Effector memory CD4-positive, alpha-beta T cell (primary cell): ENCODE measurements at places on chromosomes 5 and 9.

- no peak for DNase-seq
These were observed 204.1 kb downstream of the EBF1 start for GRCh38 chr5:158895588-158895987.

- no peak for DNase-seq
These were observed 64.9 kb downstream of the SERINC5 start for GRCh38 chr5:80190960-80191359.

DNA sequence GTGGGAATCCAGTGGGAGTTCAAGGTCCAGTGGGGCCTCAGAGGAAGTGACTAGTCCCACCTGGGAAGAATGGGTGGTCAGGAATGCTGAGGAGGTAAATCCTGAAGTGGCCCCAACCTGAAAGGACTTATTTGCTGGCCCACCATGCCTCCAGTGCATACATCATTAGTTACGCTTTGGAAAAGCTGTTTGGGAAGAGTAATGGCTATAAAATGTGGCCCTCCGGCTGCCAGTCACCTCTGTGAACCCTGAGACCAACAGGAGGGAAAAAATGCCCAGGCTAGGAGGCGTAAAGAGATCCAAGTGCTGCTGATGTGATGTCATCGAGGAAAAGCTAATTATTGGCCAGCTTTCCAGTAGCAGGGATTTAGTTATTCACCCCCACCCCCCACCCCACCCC lies 2.7 kb upstream of the SLC26A2 start:
- no peak for DNase-seq

- peak; percentile 30 for DNase-seq
These were observed at the start of gene TRIM14 for GRCh38 chr9:98118640-98119601. Gene TRIM14 (minus strand): TSS chr9:98119222. CDS start chr9:98119188, 34 bp downstream.

GRCh38 chr5:123294544-123294943 lies 128.7 kb downstream of the CEP120 start:
- DNase-seq = no peak

- DNase-seq = no peak
These were observed 9.3 kb downstream of the CCNI2 start for GRCh38 chr5:132756542-132756941.

DNA sequence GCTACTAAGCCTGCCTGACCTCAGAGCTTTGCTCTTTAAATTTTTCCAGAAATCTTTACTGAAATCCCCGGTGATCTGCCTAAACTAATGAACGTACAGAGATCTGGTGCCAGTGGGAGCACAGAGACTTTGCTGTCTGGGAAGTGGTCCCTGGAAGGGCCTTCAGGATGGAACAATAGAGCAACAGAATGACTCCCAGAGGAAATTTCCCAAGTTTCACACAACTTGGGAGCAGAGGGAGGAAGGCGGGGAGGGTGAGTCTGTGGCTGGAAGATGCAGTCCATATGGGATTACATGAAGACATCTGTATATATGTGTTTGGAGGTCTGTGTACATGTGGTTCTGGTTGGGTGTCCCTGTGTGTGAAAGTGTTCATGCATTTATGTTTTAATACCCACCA lies 638.3 kb downstream of the CCDC171 start:
- no peak for DNase-seq

- no peak for DNase-seq
These were observed 182.1 kb upstream of the TRIM32 start for GRCh38 chr9:116504893-116505480.

GRCh38 chr5:139335811-139336210 lies 5.8 kb upstream of the PAIP2 start:
- no peak for DNase-seq

DNA sequence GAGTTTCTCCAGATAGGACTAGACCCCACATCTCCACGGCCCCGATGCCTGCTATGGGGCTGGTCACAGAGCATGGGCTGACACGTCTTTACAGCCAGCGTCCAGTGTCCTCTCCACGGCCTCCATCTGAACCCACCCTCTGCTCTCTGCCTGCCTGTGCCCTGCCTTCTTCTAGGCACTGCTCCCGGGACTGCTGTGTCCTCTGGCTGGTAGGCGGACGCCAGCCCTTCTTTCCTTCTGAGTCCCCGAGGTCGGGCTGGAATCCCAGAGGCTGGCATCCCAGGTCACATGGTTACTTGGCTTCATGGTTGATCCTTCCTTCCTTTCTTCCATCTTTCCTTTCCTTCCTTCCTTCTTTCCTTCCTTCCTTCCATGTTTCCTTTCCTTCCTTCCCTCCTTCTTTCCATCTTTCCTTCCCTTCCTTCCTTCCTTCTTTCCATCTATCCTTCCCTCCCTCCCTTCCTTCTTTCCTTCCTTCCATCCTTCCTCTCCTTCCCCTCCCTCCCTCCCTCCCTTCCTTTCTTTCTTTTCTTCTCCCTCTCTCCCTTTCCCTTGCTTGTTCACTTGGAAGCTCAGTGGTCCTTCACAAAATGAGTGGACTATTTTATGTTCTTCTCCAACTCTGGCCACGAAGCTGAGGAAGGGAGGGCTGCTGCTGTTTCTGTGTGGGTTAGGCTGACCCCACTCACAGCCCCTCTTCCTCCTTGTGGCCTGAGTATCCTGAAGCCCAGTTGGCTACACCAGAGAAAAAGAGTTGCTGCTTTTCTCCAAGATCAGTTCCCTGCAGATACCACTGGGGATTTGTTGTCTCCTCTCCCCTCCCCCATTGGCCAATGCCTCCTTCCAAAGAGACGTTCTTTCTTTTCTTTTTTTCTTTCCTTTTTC lies 66.8 kb upstream of the NEURL1B start:
- no peak for DNase-seq

- DNase-seq = no peak
These were observed 543.2 kb upstream of the SGCD start for GRCh38 chr5:155783791-155784190.

GRCh38 chr9:124191691-124192395 lies 65.9 kb upstream of the NEK6 start:
- DNase-seq = no peak

- DNase-seq = no peak
These were observed 96.0 kb upstream of the RUFY1 start for GRCh38 chr5:179454356-179454755.

DNA sequence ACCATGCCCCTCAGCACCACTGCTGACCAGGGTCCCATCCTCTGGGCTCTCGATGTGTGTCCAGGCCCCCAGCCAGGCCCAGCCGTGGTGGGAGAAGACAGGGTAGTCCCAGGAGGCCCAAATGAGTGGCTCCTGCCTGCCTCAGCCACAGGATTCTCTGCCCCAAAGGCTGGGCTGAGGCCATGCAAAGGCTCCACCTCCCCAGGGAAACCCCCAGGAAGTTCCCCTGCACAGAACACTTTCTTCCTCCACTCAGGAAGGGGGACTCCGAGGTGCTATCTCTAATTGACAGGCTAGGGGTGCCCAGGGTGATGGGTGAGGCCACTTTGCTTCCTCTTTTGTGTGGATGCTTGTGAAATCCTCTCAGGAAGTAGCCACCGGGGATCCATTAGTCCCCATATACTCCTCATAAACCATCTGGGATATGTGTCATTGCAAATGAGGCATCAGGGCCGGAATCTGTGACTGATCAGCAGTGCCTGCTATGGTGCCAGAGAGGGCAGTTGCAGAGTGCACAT lies 23.1 kb upstream of the TDRD7 start:
- no peak for DNase-seq

GRCh38 chr5:106205916-106206571 lies 1464.7 kb downstream of the EFNA5 start:
- DNase-seq = no peak

- DNase-seq = no peak
These were observed 16.0 kb downstream of the INSYN2B start for GRCh38 chr5:169964246-169964645.

DNA sequence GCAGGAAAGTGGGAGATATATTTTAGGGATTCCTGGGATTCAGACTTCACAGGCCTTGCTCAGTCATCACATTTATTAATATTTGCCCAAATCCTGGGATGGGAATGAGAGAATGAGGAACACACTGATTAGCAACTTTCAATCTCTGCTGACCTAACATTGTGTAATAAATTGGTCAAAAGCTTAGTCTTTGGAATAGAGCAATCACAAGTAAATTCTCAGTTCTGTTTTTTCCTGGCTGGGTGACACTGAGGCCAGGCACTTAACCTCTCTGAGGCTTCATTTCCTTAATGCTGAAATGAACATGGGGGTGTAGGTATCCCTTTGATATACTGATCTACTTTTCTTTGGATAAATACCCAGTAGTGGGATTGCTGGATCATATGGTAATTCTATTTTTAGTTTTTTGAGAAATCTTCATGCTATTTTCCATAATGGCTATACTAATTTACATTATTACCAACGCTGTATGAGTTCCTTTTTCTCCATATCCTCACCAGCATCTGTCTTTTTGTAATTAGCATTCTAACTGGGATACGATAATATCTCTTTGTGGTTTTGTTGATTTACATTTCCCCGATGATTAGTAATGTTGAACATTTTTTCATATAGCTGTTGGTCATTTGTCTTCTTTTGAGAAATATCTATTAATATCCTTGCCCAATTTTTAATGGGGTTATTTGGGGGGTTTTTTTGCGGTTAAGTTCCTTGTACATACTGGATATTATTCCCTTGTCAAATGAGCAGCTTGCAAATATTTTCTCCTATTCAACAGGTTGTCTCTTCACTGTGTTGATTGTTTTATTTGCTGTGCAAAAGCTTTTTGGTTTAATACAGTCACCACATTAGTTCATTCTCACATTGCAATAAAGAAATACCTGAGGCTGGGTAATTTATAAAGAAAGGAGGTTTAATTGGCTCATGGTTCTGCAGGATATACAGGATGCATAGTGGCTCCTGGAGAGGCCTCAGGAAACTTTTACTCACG lies 36.8 kb upstream of the NIPBL start:
- no peak for DNase-seq

GRCh38 chr9:20642045-20642444 lies 19.7 kb upstream of the MLLT3 start:
- DNase-seq = no peak

DNA sequence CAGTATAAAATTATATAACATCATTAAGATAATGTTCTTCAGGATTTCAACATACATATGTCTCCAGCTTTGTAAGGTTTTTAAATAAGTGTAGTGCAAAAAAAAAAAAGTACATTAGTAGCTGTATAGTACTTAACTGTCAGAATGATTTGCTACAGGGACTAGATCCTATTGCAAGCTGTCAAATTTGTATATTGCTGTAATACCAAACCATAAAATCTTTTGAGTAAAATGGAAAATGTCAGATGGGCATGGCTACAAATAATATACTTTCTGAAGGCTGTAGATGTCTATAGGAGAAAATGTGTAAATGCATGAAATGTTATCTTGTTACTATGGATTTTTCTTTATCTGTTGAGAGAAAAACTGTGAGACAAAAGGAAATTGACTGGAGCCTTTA lies 298.5 kb downstream of the KDM4C start:
- DNase-seq = no peak

DNA sequence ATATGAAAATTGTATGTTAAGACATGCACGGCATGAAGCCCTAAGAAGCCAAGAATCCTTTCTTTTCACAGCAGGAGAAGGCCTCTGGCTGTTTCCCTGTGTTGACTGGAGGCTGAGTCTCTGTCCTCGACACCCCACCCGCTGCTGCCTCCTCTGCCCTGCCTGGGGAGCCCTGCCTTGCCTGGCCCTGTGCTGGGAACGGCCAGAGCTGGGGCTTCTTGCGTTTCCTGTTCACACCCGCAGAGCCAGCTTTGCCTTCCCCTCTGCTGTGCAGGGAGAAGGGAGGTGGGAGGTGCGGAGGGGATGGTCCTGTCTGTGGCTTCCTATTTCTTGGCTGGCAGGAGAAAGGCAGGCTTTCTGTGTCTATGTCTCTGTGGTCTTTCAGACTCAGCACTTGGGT lies 6.9 kb upstream of the GMCL2 start:
- no peak for DNase-seq

- no peak for DNase-seq
These were observed 81.5 kb downstream of the LMX1B start for GRCh38 chr9:126695186-126695585.

- DNase-seq = no peak
These were observed 804.4 kb downstream of the TLE4 start for GRCh38 chr9:80376180-80376579.

DNA sequence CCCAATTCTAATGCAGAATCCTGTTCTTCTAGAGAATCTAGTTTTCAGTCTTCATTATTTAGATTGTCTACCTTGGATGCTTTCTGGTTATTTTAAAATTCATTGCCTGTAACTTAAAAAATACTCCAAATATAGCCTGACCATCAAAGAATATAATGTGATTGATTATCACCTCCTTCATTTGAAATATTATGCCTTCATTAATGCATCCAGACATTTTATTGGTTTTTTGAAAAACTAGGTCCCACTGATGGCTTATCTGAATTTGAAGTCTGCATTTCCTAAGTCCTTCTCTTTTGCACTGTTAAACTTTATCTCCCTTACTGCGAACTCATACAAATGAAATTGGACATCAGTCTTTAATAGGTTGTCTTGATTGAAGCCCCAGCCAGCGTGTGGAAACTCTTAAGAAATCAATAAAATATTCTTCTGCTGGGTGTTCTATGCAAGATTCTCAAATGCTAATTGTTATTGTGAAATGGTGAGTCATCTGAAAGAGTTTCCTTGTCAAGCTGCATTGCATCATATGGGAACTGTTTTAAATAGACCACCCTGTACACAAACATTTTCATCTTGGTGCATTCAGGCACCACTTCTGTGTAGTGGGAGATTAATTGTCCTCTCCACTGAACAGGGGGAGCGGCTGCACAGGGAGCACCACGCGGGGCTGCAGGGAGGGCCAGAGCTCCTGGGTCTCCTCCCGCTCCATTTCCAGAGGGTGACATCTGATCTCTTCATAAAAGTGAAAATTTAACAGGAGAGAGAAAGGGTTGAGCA lies 92.3 kb upstream of the FANCC start:
- no peak for DNase-seq

DNA sequence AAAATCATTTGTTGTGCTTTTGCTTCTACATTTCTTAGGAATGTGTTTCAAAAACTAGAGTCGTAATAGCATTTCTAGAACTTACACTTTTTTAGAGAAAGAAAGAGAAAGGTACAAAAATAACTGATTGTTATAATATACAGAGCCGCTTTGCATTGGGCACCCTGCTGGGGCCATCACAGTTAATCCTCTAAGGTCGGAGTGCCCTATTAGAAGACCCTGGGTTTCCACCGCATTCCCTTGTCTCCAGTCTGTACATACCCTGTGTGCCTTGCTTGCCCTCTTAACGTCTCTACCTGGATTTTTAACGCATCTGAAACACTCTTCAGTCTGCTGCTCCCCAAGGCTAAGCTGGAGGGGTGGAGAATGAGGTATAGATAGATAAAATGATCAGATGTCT lies 1.3 kb downstream of the MARVELD2 start:
- DNase-seq = no peak

DNA sequence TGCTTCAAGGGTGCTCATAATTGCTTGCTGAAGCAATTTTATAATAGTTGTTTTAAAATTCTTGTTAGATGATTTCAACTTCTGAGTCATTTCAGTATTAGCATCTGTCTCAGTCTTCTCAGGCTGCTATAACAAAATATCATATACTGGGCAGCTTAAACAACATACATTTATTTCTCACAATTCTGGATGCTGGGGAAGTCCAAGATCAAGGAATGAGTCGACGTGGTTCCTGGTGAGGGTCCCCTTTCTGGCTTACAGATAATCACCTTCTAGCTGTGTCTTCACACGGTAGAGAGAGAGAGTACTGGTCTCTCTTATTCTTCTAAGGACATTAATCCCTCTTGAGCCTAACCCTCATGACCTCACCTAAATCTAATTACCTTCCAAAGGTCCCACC lies 160.4 kb downstream of the SIL1 start:
- DNase-seq = no peak

GRCh38 chr9:128339761-128340690 lies at the start of gene SLC27A4:
Gene SLC27A4 (plus strand): TSS chr9:128340527. CDS start chr9:128343133, 2,606 bp downstream.
- peak; percentile 72 for DNase-seq

- no peak for DNase-seq
These were observed 294.9 kb downstream of the MED10 start for GRCh38 chr5:6083311-6083978.

GRCh38 chr9:111034170-111034897 lies 3.9 kb downstream of the LPAR1 start:
- DNase-seq = no peak
